ENCODE measurements at places on chromosomes 16 and 17. TPM values are rescaled to one million over a fixed set of nuclear protein-coding genes. Genes with fewer than 3 reads are reported as not detected.

The HEXD gene
- 11.7 TPM for total RNA-seq

The CMTM2 gene
- not detected for total RNA-seq

The CDRT4 gene
- 4.9 TPM for total RNA-seq

The ADAM11 gene
- 0.13 TPM for total RNA-seq

The CCL5 gene
- total RNA-seq = not detected

The GGA2 gene
- total RNA-seq = 56.6 TPM

The BAIAP3 gene
- total RNA-seq = 0.53 TPM
